ENCODE measurements at places on chromosomes 12 and 14.

- no peak for DNase-seq
- H3K27me3 ChIP-seq = peaks cover 3% of the 10 kb centered on the region
- peaks cover 48% of the 10 kb centered on the region for H3K36me3 ChIP-seq
- peaks cover 22% of the 10 kb centered on the region for H3K4me1 ChIP-seq
- no peak overlapping the region for H3K4me3 ChIP-seq
These were observed 44.2 kb upstream of the MMP17 start for GRCh38 chr12:131783915-131784541.

DNA sequence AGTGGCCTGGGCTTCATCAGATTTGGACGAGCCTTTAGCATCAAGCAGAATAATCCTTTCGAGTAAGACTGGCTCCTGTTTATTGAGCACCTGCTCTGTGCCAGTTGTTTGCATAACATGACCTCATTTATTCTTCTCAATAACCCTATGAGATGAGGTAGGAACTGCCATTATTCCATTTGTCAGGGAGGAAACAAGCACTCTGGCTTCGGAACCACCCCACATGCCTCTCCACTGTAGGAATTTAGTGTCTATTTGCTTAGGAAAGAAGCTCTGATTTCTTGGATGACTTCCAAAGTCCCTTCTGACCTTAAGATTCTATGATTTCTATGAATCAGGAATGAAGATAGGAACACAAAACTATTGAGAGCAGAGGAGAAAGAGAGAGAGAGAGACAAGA lies 11.0 kb downstream of the SAMD4A start:
- H3K36me3 ChIP-seq = peaks cover 8% of the 10 kb centered on the region
- H3K27ac ChIP-seq = no peak overlapping the region
- H3K4me1 ChIP-seq = peaks cover 22% of the 10 kb centered on the region

GRCh38 chr14:92466059-92466458 lies 47.5 kb upstream of the RIN3 start:
- no peak overlapping the region for H3K4me3 ChIP-seq
- H3K27me3 ChIP-seq = peaks cover 5% of the 10 kb centered on the region
- no peak for DNase-seq
- H3K27ac ChIP-seq = no peak overlapping the region
- no peaks in the 10 kb centered on the region for H3K36me3 ChIP-seq

- no peak for DNase-seq
- H3K36me3 ChIP-seq = no peaks in the 10 kb centered on the region
- H3K27me3 ChIP-seq = peaks cover 10% of the 10 kb centered on the region
These were observed 21.1 kb downstream of the PRKCH start for GRCh38 chr14:61342486-61342885.

DNA sequence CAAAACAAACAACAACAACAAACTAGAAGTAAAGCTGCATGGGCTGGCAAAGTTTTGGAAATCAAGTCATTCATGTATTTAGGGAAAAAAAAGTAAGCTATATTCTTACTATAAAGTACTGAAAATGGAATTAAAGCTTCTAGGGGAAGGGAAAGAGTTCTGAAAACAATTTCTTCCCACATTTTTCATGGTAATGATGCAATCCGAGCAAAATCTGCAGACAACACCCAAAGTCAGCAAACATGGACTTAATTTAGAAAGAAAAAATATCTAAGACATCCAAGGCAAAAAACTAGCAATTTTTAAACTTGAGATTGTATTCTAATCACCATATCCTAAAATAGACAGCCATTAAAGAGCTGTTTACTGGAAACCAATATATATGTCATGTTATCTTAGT lies 86.3 kb downstream of the LRP6 start:
- peaks cover 41% of the 10 kb centered on the region for H3K4me1 ChIP-seq
- H3K27me3 ChIP-seq = no peaks in the 10 kb centered on the region
- peaks cover 63% of the 10 kb centered on the region for H3K36me3 ChIP-seq
- no peak overlapping the region for H3K27ac ChIP-seq
- DNase-seq = no peak

- H3K36me3 ChIP-seq = peaks cover 42% of the 10 kb centered on the region
- no peak for DNase-seq
- H3K27me3 ChIP-seq = no peaks in the 10 kb centered on the region
- H3K4me3 ChIP-seq = no peak overlapping the region
These were observed 58.5 kb upstream of the LRTM2 start for GRCh38 chr12:1761857-1762256.

GRCh38 chr12:56948881-56949280 lies 8.5 kb downstream of the RDH16 start:
- H3K36me3 ChIP-seq = no peaks in the 10 kb centered on the region
- H3K27ac ChIP-seq = no peak overlapping the region
- no peak for DNase-seq
- no peak overlapping the region for H3K4me3 ChIP-seq

DNA sequence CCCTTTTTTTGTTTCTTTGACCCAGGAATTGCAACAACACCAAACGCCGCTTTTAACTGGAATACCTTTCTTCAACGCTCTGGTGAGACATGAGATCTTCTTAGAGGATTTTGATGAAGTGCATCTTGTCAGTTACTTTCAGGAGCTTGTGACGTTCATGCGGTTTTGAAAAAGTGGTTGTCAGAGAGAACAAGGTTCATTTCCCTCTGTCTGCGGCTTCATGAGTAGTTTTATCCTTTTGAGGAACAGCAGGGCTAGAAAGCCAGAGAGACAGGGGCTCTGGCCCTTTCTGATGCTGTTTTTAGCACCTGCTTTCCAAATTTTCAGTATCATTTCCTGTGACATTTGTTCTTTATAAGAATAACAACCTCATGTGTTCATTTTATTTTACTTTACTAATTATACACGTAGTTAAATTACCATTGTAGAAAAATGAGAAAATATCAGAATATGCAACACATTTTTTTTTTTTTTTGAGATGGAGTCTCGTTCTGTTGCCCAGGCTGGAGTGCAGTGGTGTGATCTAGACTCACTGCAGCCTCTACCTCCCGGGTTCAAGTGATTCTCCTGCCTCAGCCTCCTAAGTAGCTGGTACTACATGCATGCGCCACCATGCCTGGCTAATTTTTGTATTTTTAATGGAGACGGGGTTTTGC lies 61.8 kb downstream of the GLT1D1 start:
- H3K4me1 ChIP-seq = peaks cover 16% of the 10 kb centered on the region
- DNase-seq = no peak
- H3K36me3 ChIP-seq = no peaks in the 10 kb centered on the region

DNA sequence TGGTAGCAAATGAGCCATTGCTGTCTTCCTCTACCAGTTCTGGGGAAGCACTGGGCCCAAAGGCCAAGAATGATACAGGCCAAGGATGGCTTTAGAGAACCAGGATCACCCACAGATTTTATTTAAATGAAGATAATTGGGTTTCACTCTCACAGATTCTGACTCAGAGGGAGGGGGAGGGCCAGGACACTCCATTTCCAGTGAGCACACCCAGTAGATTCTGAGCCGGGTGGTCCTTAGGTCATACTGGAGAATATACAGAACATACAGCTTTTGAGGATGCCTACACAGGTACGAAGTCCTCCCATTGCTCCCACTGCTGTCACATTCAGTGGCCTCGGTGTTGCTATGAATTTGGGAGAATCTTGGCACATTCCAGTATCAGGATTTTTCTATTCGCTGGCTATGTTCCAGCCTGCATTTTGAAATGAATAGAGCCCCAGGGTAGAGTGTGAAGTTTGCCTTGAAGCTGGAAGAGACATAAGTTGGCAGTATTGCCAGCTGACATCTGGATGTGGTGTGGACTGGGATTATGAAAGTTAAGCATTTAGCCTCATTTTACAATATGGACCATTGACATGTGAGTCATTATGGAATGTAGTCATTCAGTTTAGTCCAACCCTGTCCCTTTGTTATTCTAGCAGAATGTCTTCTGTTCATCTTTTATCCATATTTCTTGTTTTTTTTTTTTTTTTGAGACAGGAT lies 45.8 kb upstream of the POC1B start:
- H3K4me1 ChIP-seq = peaks cover 25% of the 10 kb centered on the region
- H3K27ac ChIP-seq = no peak overlapping the region
- DNase-seq = no peak
- H3K36me3 ChIP-seq = no peaks in the 10 kb centered on the region
- H3K4me3 ChIP-seq = no peak overlapping the region

DNA sequence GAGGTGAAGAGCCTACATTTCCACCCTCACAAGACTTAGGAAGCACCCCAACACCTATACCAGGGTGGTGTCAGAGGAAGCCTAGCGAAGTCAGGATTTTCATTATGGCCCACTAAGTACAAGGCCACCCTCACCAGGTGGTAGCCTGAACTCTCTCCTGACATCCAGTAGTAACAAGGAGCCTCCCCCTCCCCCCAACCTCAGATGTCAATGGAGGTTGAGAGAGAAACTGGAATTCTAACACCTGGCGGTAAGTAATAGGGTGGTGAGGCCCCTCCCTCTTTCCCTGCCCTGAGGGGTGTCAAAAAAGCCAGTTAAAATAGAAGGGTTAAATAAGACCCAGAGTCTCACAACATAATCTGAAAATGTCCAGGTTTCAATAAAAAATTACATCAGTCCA lies 37.6 kb downstream of the SINHCAF start:
- DNase-seq = no peak
- H3K27ac ChIP-seq = peak overlapping the region; percentile 73
- no peaks in the 10 kb centered on the region for H3K4me1 ChIP-seq
- no peak overlapping the region for H3K4me3 ChIP-seq

DNA sequence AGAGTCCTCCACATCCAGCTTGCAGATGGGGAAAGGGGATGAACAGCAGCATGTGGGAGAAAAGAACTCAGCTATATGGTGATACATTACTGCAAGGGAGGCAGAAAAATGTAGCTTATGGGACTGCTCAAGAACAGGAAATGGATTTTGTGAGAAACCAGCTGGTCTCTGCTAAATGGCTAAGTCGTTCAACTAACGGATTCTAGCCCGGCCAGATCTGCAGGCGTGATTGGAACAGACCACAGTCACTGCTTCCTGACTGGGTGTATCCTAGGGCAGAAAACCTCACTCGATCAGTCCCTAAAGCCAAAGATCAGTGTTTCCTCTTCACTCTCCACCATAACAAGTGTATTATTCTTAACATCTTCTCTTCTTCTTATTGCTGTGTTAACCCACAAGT lies 8.1 kb upstream of the PTGDR start:
- DNase-seq = no peak
- H3K27ac ChIP-seq = no peak overlapping the region
- no peak overlapping the region for H3K4me3 ChIP-seq
- no peaks in the 10 kb centered on the region for H3K4me1 ChIP-seq
- no peaks in the 10 kb centered on the region for H3K36me3 ChIP-seq

GRCh38 chr12:52256584-52256935 lies 17.9 kb upstream of the KRT86 start:
- H3K4me1 ChIP-seq = peaks cover 36% of the 10 kb centered on the region
- no peak overlapping the region for H3K4me3 ChIP-seq
- no peak overlapping the region for H3K27ac ChIP-seq
- peaks cover 86% of the 10 kb centered on the region for H3K27me3 ChIP-seq

GRCh38 chr12:72035625-72036024 lies 97.0 kb downstream of the TPH2 start:
- H3K36me3 ChIP-seq = no peaks in the 10 kb centered on the region
- H3K27ac ChIP-seq = no peak overlapping the region
- peaks cover 14% of the 10 kb centered on the region for H3K27me3 ChIP-seq
- no peak overlapping the region for H3K4me3 ChIP-seq
- H3K4me1 ChIP-seq = peaks cover 5% of the 10 kb centered on the region

GRCh38 chr14:61323970-61324369 lies 2.6 kb downstream of the PRKCH start:
- peaks cover 6% of the 10 kb centered on the region for H3K4me1 ChIP-seq
- DNase-seq = no peak
- no peak overlapping the region for H3K4me3 ChIP-seq
- H3K36me3 ChIP-seq = no peaks in the 10 kb centered on the region
- no peak overlapping the region for H3K27ac ChIP-seq

- peaks cover 20% of the 10 kb centered on the region for H3K27me3 ChIP-seq
- H3K4me3 ChIP-seq = no peak overlapping the region
- H3K27ac ChIP-seq = no peak overlapping the region
- DNase-seq = no peak
- H3K36me3 ChIP-seq = no peaks in the 10 kb centered on the region
- H3K4me1 ChIP-seq = peaks cover 46% of the 10 kb centered on the region
These were observed 17.7 kb upstream of the PGF start for GRCh38 chr14:74973003-74973653.

GRCh38 chr12:19893514-19893913 lies 454.2 kb downstream of the AEBP2 start:
- H3K27ac ChIP-seq = no peak overlapping the region
- H3K4me3 ChIP-seq = no peak overlapping the region
- no peaks in the 10 kb centered on the region for H3K36me3 ChIP-seq
- peaks cover 10% of the 10 kb centered on the region for H3K4me1 ChIP-seq
- no peak for DNase-seq
- peaks cover 6% of the 10 kb centered on the region for H3K27me3 ChIP-seq

DNA sequence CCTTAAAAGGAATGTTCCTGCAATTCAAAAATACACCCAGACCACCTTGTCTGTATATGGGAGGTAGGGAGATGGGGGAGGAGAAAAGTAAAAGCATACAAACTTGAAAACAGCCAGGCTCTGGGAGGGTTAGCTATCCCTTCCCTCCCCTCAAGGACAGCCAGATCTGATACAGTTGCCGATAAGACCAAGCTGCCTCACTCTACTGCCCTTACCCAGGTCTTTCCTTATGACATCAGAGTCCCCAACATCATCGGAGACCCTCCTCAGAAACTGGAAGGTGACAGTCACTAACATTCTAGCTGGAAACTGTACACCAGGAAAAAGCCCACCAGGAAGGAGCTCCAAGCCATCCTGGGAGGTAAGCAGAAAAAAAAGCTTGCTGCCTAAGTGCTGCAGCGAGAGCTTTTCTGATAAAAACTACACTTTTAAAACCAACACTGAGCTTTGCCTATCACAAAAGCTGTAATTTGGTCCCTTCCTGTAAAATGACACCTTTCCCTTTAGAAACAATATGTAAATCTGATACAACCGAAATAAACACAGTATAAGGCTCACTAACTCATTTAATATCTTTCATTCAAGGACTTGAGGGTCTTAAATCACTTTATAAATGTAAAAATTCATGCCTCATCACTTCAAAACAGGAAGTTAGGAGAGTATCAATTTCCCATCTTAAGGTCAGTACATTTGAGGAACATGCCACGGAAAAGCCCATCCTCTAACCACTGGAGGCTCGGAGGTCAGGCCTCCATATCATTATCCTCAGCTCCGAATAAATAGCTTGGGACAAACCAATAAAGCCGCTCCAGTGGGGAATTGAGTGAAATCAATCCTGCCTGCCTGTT lies 20.4 kb upstream of the PLEKHH1 start:
- H3K4me3 ChIP-seq = no peak overlapping the region
- H3K27me3 ChIP-seq = peaks cover 90% of the 10 kb centered on the region
- no peaks in the 10 kb centered on the region for H3K4me1 ChIP-seq
- no peaks in the 10 kb centered on the region for H3K36me3 ChIP-seq
- peak overlapping the region; percentile 57 for H3K27ac ChIP-seq
- DNase-seq = no peak

DNA sequence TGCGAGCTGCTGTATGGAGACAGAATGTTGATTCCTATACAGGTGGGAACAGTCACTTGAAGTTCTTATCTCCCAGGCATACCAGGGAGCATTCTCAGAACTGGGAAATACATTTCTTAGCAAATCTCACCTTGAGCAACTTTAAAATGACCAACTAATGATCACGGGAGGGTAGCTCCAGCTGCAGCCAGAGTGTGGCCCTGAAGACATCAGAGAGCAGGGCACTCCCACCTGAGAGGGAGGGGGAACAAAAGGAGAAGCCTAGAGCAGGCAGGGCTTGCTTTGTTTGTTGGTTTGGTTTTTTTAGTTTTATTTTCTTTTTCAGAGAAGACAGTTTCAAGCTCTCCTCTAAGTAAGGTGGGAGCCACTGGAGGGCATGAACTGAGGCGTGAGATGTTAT lies 101.1 kb downstream of the OTX2 start:
- peaks cover 5% of the 10 kb centered on the region for H3K4me1 ChIP-seq
- no peak overlapping the region for H3K27ac ChIP-seq
- no peak for DNase-seq
- no peaks in the 10 kb centered on the region for H3K36me3 ChIP-seq
